ENCODE measurements at places on chromosomes 5 and 9.

DNA sequence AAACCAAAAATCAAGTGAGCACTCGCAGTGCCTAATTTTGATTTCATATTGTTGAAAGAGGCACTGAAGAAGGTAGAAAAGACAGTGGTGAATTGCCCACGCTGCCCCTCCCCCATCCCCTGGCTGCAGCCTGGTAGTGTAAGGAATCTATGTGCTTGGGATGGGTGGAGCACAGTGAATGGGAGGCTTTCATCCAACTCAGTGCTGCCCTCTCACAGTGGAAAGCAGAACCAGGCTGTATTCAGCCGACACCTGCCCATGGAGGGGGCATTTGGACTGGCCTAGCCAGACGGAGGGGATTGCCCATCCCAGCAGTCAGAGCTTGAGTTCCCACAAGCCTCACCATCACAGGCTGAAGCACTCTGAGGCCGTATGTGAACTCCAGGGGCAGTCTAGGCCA, 800.4 kb upstream of the DMAC1 start:
- no peak for DNase-seq

DNA sequence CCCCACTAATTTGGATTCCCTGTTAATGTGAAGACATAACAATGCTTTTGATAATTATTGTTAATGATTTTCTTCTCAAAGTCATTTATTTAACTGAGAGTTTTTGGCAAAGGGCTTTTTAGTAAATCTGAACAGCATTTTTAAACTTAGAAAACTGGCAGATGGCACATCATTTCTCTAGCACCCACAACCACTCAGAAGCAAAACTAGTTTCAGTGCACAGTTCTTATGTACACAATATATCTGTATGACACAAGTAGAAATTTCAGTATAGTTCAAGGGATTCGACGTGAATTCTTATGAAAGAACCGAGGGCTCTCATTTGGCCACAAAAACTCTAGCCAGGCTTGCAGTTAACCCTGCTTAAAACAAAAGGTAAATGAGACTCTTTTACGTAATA, 231.4 kb upstream of the CDH9 start:
- DNase-seq, result no peak

GRCh38 chr9:91843623-91844148, 106.3 kb downstream of the ROR2 start:
- DNase-seq, result no peak

- no peak for DNase-seq
These were observed 157.5 kb upstream of the BRINP1 start for GRCh38 chr9:119526698-119527097.

- no peak for DNase-seq
These were observed 11.3 kb downstream of the TNC start for GRCh38 chr9:115106642-115107041.

DNA sequence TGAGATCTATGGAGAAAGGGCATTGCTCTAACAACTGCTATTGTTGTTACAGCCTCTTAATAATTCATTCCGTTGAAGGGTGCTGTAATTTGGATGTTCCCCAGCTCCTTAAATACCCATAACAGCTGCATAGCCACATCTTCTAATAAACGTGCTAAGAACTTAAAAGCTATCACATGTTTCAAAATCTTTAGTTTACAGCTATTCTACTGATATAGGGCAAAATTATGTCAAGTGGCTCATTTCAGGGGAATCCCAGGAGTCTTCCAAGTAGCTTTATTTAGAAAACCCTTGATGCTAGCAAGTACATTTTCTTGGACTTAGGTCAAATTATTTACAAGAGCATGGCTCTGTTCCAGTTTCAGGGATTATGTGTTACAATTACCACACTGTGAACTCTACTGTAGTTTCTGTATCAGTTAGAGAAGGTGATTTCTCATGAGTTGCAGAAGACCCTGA, 990.4 kb upstream of the ACO1 start:
- DNase-seq, result no peak

All from stimulated activated CD4-positive, alpha-beta T cell treated with anti-CD3 and anti-CD28 coated beads, Interleukin-1b, Interleukin-23, amount 100 ng/mL, for 4 hours (primary cell).